ENCODE measurements at places on chromosomes 7 and 10. TPM values are rescaled to one million over a fixed set of nuclear protein-coding genes. Genes with fewer than 3 reads are reported as not detected.

GRCh38 chr7:149214020-149214720, 18.8 kb downstream of the ZNF282 start:
- no peak for DNase-seq

The LRRC17 gene
- 2.3 TPM for total RNA-seq

DNA sequence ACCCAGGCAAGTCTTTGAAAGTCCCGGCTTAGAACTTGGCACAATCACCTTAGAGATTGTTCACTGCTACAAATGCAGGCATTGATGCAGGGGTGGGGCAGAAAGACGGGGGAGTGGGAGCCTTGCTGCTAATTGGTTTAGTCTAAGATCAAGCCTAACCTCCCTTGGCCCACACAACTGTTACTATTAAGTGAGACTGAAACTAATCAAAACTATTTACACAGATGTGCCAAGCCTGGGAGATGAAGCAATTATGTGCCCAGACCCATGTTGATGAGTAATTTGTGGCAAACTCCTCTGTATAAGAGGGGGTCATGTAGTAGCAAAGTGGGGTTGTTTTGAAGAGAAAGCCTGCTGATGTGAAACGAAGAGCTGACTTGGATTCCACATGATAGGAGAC, 178.2 kb upstream of the ITGB1 start:
- no peak for DNase-seq

DNA sequence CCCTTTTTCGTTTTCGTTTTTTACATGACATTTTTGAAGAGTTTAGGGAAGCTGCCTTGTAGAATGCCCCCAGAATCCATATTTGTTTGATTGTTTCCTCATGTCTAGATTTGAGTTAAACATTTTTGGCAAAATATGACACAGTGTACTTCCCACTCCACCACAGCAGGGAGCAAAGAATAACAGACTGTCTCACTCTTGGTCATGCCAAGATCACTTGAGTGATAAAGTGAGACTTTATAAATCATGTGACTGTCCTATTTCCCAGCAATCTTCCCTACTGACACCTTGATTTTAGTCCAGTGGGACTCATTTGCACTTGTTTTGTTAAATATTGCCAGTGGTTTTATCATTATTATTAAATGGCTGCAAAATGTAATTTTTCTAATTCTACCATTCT, 44.4 kb upstream of the USP6NL start:
- DNase-seq: no peak

Measured in left ventricle myocardium inferior (tissue), 1 donor.